ENCODE measurements at places on chromosomes 7 and 10.
A peak's percentile ranks its signal among the peaks of the same experiment; 100 is the strongest.

GRCh38 chr7:116689790-116690259, 17.8 kb downstream of the MET start:
- DNase-seq: no peak

DNA sequence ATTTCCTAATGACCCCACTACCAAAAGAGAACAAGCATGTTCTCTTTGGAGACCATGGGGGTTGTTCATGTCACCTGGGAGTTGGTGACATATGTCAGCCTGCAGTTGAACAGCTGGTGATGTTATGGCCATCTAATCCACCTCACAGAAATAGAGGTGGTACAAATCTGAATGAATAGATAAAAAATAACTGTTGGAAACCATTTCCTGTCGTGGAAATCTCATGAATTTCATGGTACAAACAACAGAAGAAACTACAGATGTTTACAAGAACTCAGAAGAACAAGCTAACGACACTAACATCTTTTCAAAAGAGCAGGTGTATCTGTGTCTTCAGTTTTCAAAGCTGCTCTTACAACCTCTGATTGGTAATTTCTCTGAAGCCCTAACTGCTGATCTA, 81.3 kb downstream of the RAPGEF5 start:
- no peak for DNase-seq

DNA sequence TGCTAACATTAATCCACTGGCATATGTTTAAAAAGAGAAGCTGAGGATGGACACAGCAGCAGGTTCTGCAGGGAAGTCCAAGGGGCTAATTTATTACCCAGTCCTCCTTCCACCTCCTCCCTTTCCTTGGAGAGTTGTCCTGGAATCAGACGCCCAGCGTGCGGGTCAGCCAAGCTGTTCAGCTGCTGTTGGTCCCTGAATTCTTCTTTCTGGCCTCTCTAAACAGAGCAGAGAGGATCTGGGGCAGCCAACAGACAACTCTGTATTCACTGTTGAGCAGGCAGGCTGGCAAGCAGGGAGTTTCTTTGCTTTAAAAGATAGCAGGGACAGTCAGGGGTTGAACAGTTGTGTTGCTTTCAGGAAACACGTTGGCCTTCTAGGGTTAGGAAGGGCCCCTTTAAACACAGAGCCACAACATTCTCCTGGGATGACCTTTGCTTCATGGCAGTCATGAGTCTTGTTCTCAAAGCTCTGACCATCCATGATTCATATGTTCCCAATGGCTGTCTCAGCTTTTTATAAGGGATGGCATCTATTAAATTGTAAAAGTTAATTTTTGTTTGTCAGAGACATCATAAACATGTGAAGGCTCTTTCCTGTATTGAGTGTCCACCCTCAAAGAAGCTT, 217.0 kb downstream of the CREB5 start:
- no peak for DNase-seq

- DNase-seq: no peak
These were observed 184.8 kb downstream of the AUTS2 start for GRCh38 chr7:69782917-69783684.

DNA sequence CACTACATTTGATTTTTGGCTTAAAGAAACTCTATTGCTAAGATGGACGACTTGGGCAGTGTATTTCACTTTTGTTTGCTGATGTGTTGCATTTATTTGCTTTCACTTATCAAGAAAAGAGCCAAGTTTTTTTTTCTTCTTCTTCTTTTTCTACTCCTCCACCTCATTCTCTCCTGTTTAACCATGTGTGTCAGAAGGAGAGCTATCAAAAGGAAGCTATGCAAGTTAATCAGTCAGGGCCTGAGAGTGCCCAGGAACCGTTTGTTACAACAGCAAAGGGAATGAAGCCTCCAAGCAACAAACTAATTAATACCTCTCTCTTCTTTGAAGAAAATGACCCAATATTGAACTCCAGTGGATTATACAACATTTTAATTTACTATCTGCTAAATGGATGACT, 299.3 kb downstream of the GRM8 start:
- DNase-seq: no peak

DNA sequence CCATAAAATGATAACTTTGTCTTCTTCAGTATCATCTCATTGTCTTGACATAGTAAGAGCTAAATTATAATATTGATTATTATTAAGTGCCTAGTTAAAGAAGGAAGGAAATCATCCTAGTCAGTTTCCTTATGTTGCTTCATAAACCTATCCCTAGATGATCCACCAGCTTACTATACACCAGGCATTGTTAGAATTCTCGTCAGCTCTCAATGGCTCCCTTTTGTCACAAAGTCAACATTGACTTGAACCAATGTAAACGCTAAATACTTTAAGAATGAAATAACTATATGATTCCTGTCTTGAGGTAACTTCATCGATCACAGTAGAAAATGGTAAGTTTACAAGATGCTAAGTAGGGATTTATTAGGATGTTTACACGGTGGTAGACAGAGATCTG, 1162.9 kb downstream of the CNTNAP2 start:
- DNase-seq: no peak

GRCh38 chr10:77841711-77842375, 84.7 kb downstream of the DLG5 start:
- DNase-seq: no peak

DNA sequence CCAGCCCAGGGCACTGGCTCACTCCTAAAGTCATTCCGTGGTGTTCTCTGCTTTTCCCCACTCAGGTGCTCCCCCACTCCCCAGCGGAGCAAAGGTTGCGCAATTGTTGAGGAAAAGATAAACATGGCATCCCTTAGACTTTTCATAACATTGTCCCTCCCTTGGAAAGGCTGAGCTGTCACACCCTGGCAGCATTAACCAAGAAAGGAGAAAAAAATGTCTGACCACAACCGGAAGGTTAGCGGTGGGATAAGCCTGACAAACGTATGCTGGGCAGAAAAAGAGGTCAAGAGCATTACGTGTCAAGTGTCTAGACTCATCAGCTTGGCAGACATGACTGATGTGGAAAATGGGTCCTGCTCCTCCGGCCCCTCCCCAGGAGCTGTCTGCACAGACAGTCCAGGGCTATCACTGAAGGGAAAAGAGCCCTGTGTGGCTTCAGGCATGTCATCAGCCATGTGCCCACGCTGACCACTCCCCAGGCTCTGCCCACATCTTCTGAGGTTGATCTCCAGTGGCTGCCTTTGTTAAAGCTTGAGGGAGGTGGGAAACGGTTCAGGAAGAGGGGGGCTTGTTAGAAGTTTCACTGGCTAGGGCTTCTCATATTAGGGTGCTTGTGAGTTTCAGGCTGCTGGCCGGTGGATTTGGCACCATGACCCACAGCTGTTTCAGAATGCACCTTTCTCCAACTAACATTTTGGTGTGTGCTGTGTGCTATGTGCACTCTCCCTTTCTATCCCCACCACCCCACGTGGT, 30.1 kb downstream of the BTBD16 start:
- no peak for DNase-seq

DNA sequence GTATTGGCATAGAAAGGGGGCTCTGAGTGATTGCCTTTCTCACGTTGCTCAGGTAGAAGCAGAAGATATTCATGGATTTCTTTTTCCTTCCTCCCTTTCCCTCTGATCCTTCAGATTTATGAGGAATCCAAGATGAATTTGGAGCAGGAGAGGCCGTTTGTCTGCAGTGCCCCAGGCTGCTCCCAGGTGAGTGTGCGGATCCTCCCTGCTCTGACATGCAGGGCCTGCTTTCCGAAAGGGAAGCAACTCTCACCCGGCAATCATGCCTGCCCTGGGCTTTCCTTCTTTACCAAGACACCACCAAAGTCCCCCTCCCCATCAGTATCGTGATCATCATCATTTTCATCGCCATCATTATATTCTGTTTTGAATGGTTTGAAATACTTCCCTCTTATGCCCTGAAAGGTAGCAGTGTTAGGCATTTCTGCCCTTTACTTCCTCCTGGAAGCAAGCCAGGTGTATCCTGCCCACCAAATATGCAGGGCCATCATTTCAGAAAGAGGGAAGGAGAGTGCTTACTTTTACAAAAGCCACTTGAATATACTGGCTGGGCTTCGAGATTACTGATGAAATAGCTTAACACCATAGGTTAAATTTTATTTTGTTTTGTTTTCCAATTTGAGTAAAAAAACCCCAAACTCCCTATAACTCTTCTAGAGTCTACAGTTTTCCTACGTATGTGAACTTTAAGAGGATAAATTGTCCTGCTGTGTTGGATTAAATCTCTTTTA, 75.9 kb downstream of the CREB5 start:
- DNase-seq: no peak

DNA sequence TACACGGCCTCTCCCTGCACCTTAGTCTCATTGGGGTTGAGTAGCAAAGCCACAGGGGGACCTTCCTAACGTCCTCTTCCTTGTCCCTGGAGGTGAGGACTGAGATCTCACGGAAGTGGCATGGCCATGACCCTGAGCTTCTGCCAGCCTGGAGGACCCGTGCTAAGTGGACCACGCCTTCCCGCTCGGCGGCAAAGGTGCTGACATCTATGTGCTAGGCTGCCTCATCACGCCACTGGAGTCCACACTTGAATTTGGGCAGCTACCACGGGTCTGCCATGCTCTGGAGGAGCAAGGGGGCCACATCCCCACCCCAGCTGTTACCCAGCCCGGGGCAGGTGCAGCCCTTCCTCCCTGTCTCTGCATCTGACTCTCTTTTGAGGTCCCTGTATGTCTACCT, 15.3 kb downstream of the GHRHR start:
- no peak for DNase-seq

GRCh38 chr10:110226543-110226925, 19.1 kb downstream of the MXI1 start:
- DNase-seq: peak; percentile 79

GRCh38 chr7:18997477-18998150, 119.8 kb downstream of the TWIST1 start:
- DNase-seq: no peak

GRCh38 chr7:73970801-73971229, 57.2 kb upstream of the ELN start:
- no peak for DNase-seq

- no peak for DNase-seq
These were observed 86.8 kb upstream of the STEAP1B start for GRCh38 chr7:22586786-22587140.

GRCh38 chr10:131726076-131726880, 174.5 kb upstream of the PPP2R2D start:
- DNase-seq: peak; percentile 53

- DNase-seq: no peak
These were observed 36.2 kb downstream of the SYPL1 start for GRCh38 chr7:106075937-106076336.

DNA sequence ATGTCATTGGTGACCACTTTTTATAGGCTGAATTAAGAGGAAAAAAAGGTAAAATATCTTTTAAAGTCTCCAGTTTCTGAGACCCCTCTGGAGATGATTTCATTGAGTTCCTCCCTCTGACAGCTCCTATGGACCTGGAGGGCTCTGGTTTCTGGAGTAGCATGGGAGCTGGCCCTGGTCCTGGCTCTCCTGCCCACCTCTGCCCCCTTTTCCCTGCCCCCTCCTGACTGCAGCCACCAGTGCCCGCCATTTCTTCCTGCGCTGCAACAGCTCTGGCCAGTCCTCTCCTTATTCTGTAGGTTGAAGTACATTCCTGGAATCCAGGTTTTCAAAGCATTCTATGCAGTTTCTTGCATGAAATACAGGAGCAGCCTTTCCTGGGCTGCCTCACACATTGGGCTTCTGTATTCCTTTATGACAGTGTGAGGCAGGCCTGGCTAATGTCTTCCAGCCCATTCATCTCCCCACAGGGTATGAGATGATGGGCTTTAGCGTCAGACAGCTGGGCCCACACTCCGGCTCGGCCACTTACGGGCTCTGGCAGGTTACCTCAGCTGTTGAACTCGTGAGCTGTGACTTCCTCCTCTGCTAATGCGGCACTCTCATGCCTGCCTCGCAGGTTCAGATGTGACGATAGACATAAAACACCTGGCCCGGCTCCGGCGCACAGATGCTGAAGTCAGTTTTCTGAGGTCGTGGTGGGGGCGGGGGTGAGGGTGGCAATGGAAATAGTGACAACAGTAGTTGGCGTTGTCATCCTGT, 101.7 kb downstream of the MGMT start:
- no peak for DNase-seq

DNA sequence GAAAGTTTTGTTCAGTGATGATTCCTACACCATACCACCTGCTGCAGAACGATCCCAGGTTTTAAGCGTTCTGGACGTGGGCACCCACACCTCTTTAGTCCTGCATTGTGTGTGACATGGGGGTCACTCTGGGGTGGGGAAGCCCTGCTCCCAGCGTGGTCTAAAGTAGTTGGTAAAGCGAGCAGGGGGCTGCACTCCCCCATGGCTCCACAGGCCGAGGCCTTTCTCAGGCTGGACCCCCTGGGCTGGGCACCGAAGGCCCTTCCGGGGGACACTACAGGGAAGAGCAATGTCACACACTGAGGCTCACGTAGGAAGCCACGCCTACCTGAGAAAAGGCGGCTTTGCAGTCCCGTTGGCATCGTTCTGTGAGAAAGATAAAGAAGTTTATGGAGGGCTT, 12.3 kb downstream of the BRI3 start:
- no peak for DNase-seq

GRCh38 chr10:120850911-120851865, at the start of gene WDR11:
Gene WDR11, plus strand, starts transcription at chr10:120851362. Its CDS starts 59 bp downstream, at chr10:120851421.
- DNase-seq: peak; percentile 90

- no peak for DNase-seq
These were observed 8.2 kb upstream of the STARD3NL start for GRCh38 chr7:38169847-38170246.

DNA sequence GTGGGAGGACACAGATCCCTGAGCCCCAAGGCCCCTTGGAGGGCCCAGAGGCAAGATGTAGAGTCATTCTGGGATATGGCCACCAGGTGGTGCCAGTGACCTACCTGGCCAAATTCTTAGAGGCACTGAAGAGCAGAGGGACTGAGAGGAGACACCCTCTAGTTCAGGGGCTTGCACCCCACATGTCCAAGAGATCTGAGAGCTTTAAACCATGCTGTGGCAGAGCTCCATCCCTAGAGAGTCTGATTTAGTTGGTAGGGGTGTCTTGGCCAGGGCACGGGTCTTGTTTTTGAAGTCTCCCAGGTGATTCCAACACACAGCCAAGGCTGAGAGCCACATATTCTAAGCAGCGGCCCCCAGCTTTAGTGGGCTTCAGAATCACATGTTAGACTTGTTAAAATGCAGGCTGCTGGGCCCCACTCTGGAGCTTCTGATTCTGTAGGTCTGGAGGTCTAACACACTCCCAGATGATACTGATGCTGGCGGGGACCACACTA, 52.5 kb downstream of the PRF1 start:
- DNase-seq: peak; percentile 66

DNA sequence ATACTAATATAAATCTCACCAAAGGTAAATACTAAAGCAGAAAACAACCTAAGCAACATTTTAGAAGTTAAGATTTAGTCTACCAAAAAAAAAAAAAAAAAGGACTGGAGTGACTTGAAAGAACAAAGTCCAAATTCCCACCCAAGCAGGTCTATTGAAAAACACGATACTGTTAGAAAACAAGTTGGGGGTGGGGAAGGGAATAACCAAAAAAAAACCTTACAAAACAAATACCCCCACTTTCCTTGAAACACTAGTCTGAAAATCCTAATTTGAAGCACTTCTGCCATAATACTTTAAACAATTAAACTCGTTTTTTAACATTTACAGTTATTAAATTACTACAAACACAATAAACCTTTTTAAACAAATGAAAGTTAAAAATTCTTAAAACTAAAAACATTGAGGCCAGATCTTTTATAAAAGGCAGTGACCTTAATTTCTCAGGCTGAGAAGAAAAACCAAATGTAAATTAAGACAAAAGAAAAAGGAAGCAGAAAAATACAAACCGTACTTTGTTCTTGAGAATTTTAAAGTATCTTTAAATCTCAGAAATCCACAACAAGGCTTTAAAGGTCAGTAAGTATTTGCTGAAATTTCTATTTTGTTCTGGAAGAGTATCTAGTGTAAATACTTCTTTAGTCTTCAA, 135.1 kb downstream of the NRBF2 start:
- DNase-seq: no peak

GRCh38 chr10:71337219-71337701, 18.2 kb downstream of the SLC29A3 start:
- DNase-seq: peak; percentile 63

Data from posterior cingulate gyrus (tissue), 11 donors.